Stimulated activated CD4-positive, alpha-beta T cell treated with anti-CD3 and anti-CD28 coated beads, TNF-alpha, amount 100 ng/mL, for 1 hour (primary cell): ENCODE measurements at places on chromosomes 7 and 10.

GRCh38 chr7:22913158-22913557 lies 90.5 kb upstream of the TOMM7 start:
- no peak for DNase-seq

DNA sequence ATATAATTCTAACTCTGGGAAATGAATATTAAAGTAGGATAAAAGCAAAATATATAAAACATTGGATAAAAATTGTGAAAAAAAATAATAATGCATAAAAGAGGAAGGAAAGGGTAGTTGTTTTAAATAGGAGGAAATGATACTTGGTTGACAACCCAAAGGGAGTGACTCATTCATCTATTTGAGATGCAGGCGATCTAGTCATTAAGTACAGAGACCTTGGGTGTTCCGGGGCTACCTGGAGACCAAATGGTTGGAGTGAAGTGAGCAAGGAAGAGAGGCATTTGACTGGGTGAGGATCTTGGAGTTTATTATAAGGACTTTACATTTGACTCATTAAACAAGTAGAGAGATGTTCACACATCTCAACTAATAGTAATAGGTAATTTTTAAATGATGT lies 111.0 kb downstream of the LRRTM3 start:
- no peak for DNase-seq

DNA sequence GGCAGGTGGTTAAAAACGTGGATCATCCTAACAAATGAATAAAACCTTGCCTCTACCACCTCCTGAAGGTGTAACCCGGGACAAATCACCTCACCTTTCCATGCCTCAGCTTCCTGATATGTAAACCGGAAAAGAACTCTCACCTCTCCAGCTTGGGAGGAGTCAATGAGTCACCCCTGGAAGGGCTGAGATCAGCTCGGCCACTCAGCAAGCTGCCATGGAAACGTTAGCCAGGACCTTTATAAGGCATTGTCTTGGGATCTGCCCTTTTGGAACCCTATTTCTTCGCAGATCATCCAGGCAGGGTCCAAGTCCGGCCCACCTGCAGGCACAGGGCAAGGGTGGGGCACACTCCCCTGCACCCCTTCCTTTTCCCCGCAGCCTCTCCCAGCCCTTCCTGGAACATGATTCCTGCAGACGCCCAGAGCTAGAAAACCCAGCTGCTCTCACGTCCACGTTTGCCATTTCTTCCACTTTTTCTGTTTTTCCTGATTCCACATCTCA lies 81.6 kb upstream of the PFKP start:
- no peak for DNase-seq

GRCh38 chr7:36881233-36881874 lies 157.1 kb upstream of the AOAH start:
- DNase-seq: no peak

GRCh38 chr10:101046332-101047238 lies 15.2 kb upstream of the KAZALD1 start:
- DNase-seq: no peak

DNA sequence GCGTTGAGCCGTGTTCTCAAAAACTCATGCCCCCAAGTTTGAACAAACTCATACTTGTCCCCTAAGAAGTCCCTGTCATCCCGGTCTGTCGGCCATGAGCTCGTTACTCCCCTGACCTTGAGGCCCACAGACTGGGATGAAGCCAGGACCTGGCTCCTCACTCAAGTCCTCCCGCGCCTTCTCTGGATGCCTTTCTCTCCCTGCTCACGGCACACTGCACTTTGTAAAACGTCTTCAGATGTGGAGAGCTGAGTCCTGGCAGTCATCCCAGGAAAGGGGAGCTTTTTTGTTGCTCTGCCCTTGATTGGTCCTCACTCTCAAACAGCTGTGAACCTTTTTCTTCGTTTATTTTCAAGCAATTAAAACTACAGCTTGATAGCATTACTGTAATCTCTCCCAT lies 110.8 kb downstream of the JAZF1 start:
- no peak for DNase-seq
